ENCODE measurements at places on chromosomes 16 and 17.
A peak's percentile ranks its signal among the peaks of the same experiment; 100 is the strongest.

GRCh38 chr16:22924492-22924891 is 110.5 kb downstream of the HS3ST2 start:
- DNase-seq: no peak

DNA sequence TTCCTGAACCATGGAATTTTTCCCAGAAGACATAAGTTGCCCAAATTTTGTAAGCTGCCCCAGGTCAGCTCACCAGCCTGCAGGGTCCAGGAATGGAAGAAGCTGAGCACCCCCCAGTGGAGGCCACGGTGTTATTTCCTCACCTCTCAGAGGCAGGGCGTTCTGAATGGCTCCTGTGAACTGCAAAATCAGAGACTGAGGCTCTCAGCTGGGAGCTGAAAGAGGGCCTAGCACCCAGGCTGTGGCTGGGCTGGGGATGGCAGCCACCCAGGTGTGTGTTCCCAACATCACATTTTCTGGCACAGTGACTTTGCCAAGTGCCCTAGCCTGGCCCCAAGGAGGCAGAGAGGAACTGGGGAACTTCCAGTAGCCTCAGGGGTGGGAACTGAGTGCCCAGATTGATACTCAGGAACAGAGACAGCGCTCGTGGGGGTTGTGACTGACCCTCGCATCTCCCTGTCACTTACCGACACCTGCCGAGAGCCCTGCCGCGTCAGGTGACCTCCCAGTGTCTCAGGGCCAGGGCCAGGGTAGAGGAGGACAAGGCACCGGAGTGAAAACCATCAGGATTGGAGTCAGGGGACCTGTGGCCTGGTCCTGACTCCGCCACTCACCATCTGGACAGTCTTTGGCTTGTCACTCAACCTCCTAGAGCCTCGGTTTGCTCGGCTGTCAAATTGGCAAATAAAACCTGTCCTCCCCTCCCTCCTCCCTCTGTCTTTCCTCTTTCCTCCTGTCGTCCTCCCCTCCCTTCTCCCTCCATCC is 11.3 kb downstream of the CACNG4 start:
- peak; percentile 69 for DNase-seq

DNA sequence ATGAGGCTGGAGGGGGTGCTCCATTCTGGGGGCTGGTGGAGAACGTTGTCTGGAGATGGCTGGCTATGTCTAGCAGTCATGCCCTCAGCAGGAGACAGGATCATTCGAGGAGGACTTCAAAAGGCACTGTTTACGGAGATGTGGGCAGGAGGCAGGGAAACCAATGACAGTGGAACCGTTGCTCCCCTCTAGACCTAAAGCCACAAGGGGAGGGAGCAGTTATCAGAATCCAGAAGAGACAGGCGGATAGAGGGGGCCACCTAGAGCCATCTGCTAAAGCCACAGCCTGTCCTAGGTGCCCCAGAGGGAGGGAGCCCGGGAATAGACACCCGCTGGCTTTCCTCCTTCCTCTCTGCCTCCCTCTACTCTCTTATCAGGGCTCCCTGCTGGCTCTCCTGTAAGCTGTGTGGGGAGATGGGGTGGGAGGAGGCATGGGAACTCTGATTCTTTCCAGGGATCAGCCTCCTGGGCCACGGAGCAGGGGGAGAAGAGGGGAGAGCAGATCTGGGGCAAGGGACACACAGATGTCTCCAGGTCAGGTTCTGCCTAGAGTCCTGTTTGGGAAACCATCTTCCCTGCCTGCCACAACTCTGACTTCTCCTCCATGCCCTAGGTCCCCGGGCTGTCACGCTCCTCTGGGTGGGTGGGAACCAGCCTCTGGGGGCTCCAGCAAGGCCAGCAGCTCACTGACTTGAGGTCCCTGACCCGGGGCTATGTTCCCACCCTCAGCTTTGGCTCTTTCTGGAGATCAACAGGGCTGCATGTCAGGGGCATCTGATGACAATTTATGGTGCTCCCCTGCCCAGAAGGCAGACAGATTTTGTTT is 42.3 kb downstream of the IRX3 start:
- no peak for DNase-seq

DNA sequence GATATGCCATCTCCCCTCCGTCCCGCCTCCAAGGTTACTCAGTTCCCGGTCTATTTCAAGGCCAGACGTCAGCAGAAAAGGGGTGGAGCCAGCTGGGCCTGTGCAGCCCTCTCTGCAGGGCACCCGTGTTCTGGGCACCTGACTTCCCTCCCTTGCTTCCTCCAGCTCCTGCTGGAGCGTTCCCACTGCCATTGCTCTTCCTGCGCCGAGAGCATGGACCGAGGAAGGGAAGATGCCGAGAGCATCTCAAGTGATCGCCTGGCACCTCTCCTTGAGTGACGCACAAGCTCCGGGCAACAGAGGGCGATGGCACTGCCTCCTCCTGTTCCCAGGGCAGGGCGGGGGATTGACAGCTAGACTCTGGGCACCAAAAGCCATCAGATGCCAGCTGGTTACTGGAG is 29.4 kb upstream of the NAT9 start:
- DNase-seq: no peak

GRCh38 chr16:84526794-84527531 is 22.5 kb upstream of the MEAK7 start:
- no peak for DNase-seq

DNA sequence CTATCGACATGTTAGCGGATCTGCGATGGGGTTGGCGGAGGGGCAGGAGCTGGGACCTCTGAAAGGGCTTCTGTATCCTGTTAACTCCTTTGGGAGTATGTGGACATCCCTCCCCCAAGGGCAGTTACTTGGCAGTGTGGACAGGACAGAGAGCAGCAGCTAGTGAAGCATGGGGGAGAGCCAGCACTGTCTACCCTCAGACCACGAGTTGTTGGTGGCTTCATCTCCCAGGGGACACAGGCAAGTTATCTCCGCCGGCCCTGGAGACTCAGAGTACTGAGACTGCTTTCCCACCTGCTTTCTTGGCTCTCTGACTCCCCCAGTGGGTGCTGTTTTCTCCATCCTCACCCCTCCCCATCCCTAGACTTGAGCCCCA is 5.3 kb upstream of the GFAP start:
- DNase-seq: no peak

- DNase-seq: no peak
Observed at GRCh38 chr16:76650582-76650981, 373.4 kb downstream of the CNTNAP4 start.

- DNase-seq: no peak
Observed at GRCh38 chr16:73543970-73544599, 496.2 kb upstream of the ZFHX3 start.

GRCh38 chr17:40910441-40910841 is 25.4 kb upstream of the KRT20 start:
- DNase-seq: no peak

DNA sequence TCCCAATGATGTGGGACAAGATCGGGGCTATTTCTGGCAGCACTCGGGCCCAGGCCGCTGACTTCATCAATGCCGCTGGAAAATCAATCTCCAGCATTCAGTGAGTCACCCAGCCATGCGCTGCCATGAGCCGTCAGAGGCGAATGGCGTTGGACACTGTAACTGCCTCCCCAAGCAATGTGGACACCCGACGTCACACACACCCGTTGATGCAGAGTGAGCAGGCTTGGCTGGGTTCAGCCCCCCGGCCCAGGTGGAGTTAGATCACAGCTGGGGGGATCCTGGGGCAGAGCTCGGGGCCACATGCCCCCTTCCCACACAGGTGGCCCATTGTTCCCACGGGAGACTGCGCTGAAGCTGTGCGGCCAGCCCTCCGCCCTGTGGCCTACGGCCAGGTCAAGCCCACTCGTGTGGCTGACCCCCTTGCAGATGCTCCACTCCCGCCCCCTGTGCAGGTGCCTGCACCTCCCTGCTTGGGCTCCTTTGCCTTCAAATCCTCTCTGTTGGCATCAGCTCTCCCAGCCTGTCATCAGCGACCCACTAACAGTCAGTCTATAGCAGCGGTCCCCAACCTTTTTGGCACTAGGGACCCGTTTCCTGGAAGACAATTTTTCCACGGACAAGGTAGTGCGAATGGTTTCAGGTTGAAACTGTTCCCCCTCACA is 89.9 kb downstream of the TBC1D16 start:
- DNase-seq: no peak

- DNase-seq: no peak
Observed at GRCh38 chr17:34118564-34118963, 136.5 kb upstream of the CCL2 start.

DNA sequence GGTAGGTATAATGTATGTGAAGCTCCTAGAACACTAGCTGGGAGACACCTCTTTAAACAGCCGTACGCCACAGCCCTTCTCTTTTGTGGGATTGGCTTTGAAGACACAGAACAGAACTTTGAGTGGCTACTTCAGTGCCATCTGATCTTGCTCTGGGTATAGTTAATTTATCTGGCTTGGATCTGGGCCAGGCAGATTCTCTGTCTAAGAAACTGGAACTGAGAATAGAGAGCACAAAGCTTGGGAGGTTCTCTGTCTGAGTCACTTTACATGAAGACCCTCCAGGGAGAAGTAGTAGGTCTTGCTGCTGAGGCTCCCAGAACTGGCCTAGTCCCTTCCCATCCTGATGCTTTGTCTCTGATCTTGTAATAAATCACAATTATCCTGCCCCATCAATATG is 721.0 kb upstream of the KIF2B start:
- DNase-seq: no peak

- DNase-seq: no peak
Observed at GRCh38 chr16:86707581-86707980, 129.2 kb downstream of the FOXL1 start.

GRCh38 chr16:788399-789126 is at the start of gene CHTF18:
CHTF18 (plus strand) TSS chr16:788620; CDS start chr16:788685, 65 bp downstream.
- DNase-seq: peak; percentile 54

GRCh38 chr17:74307984-74308773 is 17.8 kb upstream of the KIF19 start:
- no peak for DNase-seq

DNA sequence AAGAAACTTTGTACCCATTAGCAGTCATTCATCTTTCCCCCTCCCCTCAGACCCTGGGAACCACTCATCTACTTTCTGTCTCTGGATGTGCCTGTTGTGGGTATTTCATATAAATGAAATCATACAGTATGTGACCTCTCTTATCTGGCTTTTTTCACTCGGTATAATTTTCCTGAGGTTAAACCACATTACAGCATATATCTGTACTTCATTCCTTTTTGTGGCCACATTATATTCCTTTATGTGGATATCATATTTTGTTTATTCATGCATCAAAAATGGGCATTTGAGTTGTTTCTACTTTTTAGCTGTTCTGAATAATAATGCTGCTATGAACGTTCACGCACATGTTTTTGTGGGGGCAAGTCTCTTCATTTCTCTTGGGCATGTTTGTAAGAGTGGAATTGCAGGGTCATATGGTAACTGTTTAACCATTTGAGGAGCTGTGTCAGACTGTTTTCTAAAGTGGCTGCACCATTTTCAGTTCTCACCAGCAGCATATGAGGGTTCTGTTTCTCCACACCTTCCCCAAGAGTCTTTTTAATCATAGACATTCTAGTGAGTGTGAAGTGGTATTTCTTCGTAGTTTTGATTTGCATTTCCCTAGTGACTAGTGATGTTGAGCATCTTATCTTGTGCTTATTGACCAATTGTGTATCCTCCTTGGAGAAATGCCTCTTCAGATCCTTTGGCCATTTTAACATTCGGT is 3.8 kb downstream of the SNX29 start:
- DNase-seq: no peak

GRCh38 chr17:34099859-34100515 is 155.1 kb upstream of the CCL2 start:
- DNase-seq: no peak

Data from H1 (cell line).